ENCODE measurements at places on chromosomes 13 and 19. TPM values are rescaled to one million over a fixed set of nuclear protein-coding genes. Genes with fewer than 3 reads are reported as not detected.

DNA sequence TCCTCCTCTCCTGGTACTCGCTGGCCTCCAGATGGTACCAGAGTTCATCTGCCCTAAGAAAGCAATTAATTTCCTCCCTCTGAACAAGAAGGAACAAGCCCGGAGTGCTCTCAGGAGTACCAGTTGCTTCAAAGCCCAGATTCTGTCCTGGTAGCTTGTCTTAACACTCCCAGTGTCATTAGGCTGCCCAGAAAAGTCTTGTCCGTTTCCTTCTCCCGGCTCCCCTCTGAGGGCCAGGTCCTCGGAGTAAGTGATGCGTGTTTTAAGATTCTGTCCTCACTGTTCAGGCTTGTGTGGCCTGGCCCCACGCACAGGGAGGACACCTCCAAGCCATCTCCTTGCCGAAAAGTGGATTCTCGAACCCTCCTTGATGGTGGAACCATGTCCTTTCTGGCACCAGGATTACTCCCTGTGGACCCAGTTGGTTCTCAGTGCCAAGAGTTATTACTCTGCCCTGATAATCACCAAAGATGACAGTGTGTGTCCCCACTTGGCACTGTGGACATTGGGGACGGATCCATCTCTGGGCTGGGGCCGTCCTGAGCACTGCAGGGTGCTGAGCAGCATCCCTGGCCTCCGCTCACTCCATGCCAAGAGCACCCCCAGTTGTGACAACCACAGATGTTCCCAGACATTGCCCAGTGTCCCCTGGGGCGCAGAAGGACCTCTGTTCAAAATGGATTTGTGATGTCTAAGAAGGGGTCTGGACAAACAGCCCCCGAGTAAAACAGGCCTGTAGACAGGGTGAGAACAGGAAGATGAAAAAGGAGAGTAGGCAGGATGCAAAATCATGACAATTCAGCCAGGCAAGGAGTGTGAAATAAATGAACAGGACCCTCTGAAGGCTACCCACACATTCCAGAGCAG is 52.4 kb downstream of the RFX2 start:
- no peak overlapping the region for H3K4me3 ChIP-seq
- H3K27me3 ChIP-seq: no peaks in the 10 kb centered on the region
- no peak for DNase-seq
- H3K4me1 ChIP-seq: no peaks in the 10 kb centered on the region
- H3K36me3 ChIP-seq: no peaks in the 10 kb centered on the region

DNA sequence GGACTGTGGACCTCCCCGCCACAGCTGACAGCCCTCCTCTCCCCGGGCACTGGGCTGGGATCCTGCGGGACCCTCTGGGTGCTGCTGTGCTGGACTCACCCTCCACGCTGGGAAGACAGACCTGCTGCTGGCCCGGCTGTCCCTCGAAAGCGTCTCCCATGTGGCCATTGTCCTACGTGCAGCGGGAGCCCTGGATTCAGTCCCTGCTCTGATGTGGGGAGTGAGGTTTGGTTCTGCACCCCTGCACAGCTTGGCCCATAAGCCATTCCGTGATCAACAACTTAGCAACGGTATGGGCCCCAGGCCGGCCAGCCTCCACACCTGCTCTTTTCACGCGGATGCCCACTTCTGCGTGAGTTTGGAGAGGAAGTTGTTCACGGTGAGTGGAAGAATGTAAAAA is 195.2 kb downstream of the TEX29 start:
- H3K4me3 ChIP-seq: no peak overlapping the region
- H3K27me3 ChIP-seq: no peaks in the 10 kb centered on the region
- H3K27ac ChIP-seq: no peak overlapping the region
- H3K4me1 ChIP-seq: no peaks in the 10 kb centered on the region
- no peaks in the 10 kb centered on the region for H3K36me3 ChIP-seq

- H3K4me3 ChIP-seq: no peak overlapping the region
- H3K4me1 ChIP-seq: peaks cover 7% of the 10 kb centered on the region
- H3K27me3 ChIP-seq: no peaks in the 10 kb centered on the region
- H3K27ac ChIP-seq: no peak overlapping the region
- no peak for DNase-seq
Observed at GRCh38 chr19:52196256-52196967, 6.6 kb downstream of the PPP2R1A start.

Gene ANGPTL4
- not detected for total RNA-seq

Gene TNNI3
- total RNA-seq: 1.2 TPM
